ENCODE measurements at places on chromosomes 6 and 20. TPM values are rescaled to one million over a fixed set of nuclear protein-coding genes. Genes with fewer than 3 reads are reported as not detected.

The UBE2C gene
- 21.3 TPM for total RNA-seq

The C6orf89 gene
- total RNA-seq = 73.2 TPM

The SERPINB1 gene
- 13.7 TPM for total RNA-seq

The PPP1R3G gene
- total RNA-seq = 0.40 TPM

The SIRPB2 gene
- total RNA-seq = not detected

The COL10A1 gene
- not detected for total RNA-seq

The MYH7B gene
- 0.86 TPM for total RNA-seq

The FLRT3 gene
- 0.40 TPM for total RNA-seq

The NOX3 gene
- total RNA-seq = not detected

The FERMT1 gene
- total RNA-seq = not detected

The TUBB1 gene
- not detected for total RNA-seq

The WFDC10B gene
- not detected for total RNA-seq

- H3K4me1 ChIP-seq = peaks cover 82% of the 10 kb centered on the region
- no peak overlapping the region for H3K4me3 ChIP-seq
- H3K36me3 ChIP-seq = peaks cover 4% of the 10 kb centered on the region
- no peaks in the 10 kb centered on the region for H3K27me3 ChIP-seq
- DNase-seq = no peak
Observed at GRCh38 chr20:17935186-17935585, 33.4 kb downstream of the SNX5 start.

DNA sequence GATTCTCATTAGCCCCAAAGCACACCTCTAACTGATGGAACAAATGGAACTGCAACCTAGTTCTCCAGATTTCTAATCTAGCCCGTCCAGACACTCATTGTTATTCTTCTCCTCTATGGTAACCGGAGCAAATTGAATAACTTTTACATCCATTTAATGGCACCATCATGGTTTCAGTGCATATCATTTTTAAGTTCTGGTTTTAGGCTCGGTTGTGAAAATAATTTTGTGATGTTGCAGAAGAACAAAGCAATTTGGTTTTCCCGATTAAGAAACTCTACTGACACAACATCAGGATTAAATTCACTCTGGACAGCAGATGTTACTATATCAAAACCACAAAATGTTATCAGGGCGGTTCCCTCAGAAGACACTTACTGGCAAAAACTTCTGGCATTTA lies 42.5 kb upstream of the HBS1L start:
- DNase-seq = no peak
- no peaks in the 10 kb centered on the region for H3K36me3 ChIP-seq
- no peak overlapping the region for H3K4me3 ChIP-seq
- no peak overlapping the region for H3K27ac ChIP-seq
- H3K27me3 ChIP-seq = peaks cover 67% of the 10 kb centered on the region
- H3K4me1 ChIP-seq = no peaks in the 10 kb centered on the region

DNA sequence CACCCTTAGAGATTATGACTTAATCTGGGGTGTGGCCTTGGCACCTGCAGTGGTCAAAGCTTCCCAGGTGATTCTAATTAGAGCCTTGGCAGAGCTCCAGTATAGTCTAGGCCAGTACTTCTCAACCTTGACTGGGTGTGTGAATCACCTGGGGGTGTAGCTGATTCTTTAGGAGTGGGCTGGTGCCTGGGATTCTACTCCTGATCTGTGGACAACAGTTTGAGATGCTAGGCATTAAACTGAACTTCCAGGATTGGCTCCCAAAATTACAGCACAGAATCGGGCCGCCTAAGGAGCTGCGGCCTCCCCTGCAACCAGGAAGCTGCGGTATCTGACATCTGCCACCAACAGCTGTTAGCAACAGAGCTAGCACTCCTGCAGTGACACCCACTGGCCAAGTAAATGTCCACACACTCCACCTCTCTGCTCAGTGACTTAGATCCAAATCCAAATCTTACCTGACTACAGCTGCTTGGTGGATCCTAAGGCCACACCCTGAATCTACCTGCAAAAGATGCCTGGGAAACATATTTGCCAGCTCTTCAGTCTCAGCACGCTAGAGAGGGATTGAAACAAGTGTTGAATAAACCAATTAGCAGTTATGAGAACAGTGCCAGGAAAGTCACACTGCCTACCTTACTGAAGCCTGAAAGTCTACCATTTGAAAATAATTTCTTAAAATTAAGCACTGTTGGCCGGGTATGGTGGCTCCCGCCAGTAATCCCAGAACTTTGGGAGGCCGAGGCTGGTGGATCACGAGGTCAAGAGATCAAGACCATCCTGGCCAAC lies 126.7 kb downstream of the UNC5CL start:
- H3K27ac ChIP-seq = no peak overlapping the region
- DNase-seq = no peak
- H3K36me3 ChIP-seq = no peaks in the 10 kb centered on the region
- no peak overlapping the region for H3K4me3 ChIP-seq

- no peaks in the 10 kb centered on the region for H3K4me1 ChIP-seq
- peaks cover 49% of the 10 kb centered on the region for H3K27me3 ChIP-seq
- DNase-seq = no peak
- no peaks in the 10 kb centered on the region for H3K36me3 ChIP-seq
Observed at GRCh38 chr6:137349856-137350830, 131.0 kb upstream of the IFNGR1 start.

DNA sequence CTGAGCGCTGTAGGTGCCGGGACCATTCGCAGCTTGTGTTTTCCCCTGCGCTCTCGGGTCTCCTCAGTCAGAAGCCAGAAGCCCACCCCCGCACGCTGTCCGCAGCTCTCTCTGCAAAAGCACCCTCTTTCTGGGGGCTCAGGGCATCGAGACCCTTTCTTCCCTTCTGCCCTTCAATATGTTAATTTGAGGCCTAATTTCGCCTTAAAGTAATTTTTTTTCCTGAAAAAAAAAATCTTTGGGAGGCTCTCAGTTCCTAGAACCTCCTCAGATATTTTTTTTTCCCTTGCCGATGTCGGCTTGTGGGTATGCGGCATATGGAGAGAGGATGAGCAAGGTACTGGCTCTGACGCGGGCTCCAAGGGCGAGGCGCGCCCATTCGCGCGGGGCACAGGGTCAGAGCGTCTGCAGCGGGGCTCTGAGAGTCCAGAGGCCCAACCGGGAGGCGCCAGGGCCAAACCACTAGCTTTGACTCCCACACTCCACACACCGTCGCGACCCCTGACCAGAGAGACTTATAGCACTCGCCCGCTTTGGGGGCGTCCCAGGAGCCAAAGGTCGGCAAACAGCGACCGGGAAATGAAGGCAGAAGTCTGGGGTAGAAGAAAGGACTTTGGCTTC lies 893 bp downstream of the PRDM13 start:
- peaks cover 95% of the 10 kb centered on the region for H3K27me3 ChIP-seq
- H3K4me3 ChIP-seq = no peak overlapping the region
- H3K27ac ChIP-seq = no peak overlapping the region
- H3K36me3 ChIP-seq = no peaks in the 10 kb centered on the region

GRCh38 chr6:73560182-73560732 lies 39.4 kb upstream of the EEF1A1 start:
- no peaks in the 10 kb centered on the region for H3K27me3 ChIP-seq
- no peak overlapping the region for H3K4me3 ChIP-seq
- DNase-seq = no peak
- peak overlapping the region; percentile 1 for H3K27ac ChIP-seq

- H3K27me3 ChIP-seq = no peaks in the 10 kb centered on the region
- H3K27ac ChIP-seq = peak overlapping the region; percentile 90
Observed at GRCh38 chr6:155248008-155249001, 15.5 kb upstream of the CLDN20 start.

DNA sequence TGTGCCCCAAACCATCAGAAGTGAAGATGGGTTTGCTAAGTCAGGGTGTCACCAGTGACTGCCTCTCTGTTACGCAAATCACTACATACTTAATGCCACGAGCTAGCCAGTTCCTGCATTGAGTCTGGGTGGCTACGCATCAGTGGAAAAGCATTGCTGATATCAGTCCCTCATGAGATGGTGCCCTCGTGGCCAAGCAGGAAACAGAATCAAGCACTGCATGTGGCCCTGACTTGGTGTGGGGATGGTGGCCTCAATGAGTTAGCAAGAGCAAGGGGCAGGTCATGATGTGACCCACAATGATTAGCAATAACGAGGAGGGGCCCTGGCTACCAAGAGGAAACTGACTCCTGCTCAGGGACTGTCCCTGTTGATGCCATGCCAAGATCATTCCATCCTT lies 51.6 kb upstream of the FNDC1 start:
- H3K27ac ChIP-seq = no peak overlapping the region
- no peaks in the 10 kb centered on the region for H3K4me1 ChIP-seq
- H3K36me3 ChIP-seq = no peaks in the 10 kb centered on the region
- DNase-seq = no peak
- no peak overlapping the region for H3K4me3 ChIP-seq
- H3K27me3 ChIP-seq = peaks cover 19% of the 10 kb centered on the region

- H3K36me3 ChIP-seq = peaks cover 74% of the 10 kb centered on the region
- no peak overlapping the region for H3K4me3 ChIP-seq
- DNase-seq = no peak
- H3K4me1 ChIP-seq = peaks cover 14% of the 10 kb centered on the region
- H3K27ac ChIP-seq = peak overlapping the region; percentile 73
Observed at GRCh38 chr6:143782481-143782880, 60.7 kb upstream of the LTV1 start.

DNA sequence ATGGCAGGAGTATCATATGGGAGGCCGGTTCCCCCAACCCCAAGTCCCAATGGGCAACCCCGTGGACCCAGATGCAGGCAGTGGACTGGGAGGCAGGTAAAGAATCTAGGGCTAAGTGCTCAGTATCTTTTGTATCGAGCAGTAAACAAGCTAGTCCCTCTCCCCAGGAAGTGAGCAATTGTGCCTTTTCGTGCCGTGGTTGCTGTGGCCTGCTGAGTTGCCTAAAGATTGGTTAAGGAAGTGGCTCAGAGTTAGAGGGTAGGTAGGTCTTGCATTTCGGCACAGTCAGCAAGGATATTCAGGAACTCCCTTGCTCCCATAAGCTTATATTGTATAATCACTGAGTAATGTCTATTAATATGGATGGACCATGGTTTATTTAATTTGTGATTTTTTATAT lies 1.3 kb upstream of the DNAH8 start:
- H3K27ac ChIP-seq = no peak overlapping the region
- H3K36me3 ChIP-seq = no peaks in the 10 kb centered on the region
- H3K27me3 ChIP-seq = peaks cover 21% of the 10 kb centered on the region
- no peaks in the 10 kb centered on the region for H3K4me1 ChIP-seq
- no peak for DNase-seq

GRCh38 chr6:5059036-5059896 lies 25.9 kb upstream of the PPP1R3G start:
- DNase-seq = no peak
- H3K4me3 ChIP-seq = no peak overlapping the region
- H3K27me3 ChIP-seq = no peaks in the 10 kb centered on the region
- H3K4me1 ChIP-seq = peaks cover 14% of the 10 kb centered on the region
- H3K36me3 ChIP-seq = peaks cover 2% of the 10 kb centered on the region

GRCh38 chr6:126701676-126702560 lies 362.0 kb downstream of the CENPW start:
- no peak for DNase-seq
- peaks cover 3% of the 10 kb centered on the region for H3K4me1 ChIP-seq
- no peak overlapping the region for H3K4me3 ChIP-seq
- no peak overlapping the region for H3K27ac ChIP-seq

DNA sequence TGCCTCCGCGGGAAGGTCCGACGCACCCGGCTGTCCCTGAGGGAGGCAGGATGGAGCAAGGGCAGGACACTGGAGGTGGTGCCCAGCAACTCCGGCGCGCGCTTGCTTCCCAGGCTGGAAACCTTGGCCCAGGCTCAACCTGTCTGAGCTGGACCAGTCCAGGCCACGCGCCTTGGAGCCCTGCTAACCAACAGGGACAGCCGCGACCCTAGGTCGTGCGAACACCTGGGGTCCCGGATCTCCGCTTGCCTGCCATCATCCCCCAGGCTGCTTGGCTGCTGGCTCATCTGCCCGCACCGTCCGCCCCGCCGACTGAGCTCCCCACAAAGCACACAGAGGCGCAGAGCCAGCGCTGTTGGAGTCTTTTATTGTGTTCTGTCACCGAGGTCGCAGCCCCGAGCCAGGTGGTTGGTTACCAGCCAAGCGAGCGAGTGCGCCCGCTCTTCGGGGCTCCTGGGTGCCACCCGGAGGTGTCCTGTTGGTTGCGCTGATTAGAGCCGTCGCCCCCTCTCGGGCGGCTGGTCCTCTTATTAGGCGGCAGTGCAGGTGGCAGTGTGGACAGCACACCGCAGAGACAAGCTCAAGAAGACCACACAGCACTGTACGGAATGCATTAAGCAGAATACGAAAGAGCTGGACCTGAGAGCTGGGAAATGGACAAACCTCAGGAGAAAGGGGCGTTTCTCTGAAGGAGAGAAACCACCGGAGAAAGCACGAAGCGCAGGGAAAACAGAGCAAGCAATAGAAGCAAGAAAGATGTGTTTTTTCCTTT lies 3.8 kb downstream of the COL12A1 start:
- no peaks in the 10 kb centered on the region for H3K27me3 ChIP-seq
- peak overlapping the region; percentile 98 for H3K27ac ChIP-seq
- peaks cover 37% of the 10 kb centered on the region for H3K36me3 ChIP-seq
- no peak for DNase-seq
- peak overlapping the region; percentile 100 for H3K4me3 ChIP-seq

DNA sequence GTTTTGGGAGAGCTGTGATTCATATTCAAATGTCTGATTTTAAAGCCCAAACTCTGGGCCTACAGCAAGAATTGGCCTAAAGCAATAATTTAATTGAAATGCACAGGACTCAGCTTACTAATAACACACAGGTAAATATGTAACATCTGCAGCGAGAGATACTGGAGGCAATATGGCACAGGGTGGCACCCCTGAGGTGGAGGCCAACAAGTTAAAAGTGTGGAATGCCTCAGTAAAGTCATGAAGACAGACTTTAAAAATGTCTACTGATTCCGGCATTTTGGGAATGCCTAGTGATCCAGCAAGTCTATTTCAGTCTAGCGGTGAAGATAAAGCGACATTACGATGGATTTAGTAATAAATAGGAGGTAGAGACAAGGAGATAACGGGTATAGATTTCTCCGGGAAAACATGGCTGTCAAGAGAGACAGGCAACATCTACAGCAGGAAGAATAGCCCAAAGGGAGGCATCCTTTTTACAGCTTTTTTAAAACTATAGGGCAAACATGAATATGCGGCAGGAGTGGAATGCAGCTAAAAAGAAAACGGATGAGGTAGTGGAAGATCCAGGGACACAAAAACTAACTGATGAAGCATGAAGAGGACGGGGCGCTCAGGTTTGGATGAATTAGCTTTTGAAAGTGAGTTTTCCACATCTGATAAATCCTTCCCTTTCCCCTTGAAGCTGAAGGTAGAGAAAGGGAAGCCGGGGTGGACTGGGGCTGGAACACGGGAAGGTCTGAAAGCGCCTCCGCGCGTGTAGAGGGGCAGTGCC lies 1.2 kb downstream of the NANP start:
- H3K4me1 ChIP-seq = peaks cover 20% of the 10 kb centered on the region
- peak overlapping the region; percentile 97 for H3K27ac ChIP-seq
- H3K4me3 ChIP-seq = peak overlapping the region; percentile 89
- no peak for DNase-seq
- H3K27me3 ChIP-seq = no peaks in the 10 kb centered on the region
- H3K36me3 ChIP-seq = no peaks in the 10 kb centered on the region

All from osteocyte (in vitro differentiated cells).